ENCODE measurements at places on chromosomes 2 and 18. TPM values are rescaled to one million over a fixed set of nuclear protein-coding genes. Genes with fewer than 3 reads are reported as not detected.

- DNase-seq, result no peak
These were observed 1.1 kb upstream of the PREB start for GRCh38 chr2:27135478-27135955.

Gene KCNJ3
- total RNA-seq, result 22.8 TPM

- no peak for DNase-seq
These were observed 33.4 kb upstream of the SLC9A2 start for GRCh38 chr2:102585847-102586404.

GRCh38 chr2:233844836-233845235 lies 9.5 kb downstream of the HJURP start:
- DNase-seq, result no peak

Gene COLEC12
- 15.4 TPM for total RNA-seq

Gene PIK3C3
- 108 TPM for total RNA-seq

DNA sequence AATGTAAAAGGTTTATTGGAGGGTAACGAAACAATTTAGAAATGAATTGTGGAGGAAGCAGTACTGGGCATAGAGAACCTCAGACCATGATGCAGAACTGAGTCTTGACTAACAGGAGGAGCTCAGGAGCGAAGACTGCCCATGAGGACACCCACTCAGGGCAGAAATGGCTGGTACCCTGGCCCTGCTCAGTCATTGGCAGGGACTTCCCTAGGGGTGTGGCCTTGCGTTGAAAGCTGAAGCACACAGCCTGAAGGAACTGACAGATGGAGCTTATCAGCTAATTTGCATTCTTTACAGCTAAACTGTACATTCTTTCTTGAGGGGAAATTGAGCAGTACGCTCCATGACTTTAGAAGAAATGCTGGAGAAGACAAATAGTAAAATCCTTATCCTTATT lies 57.1 kb downstream of the PDK1 start:
- no peak for DNase-seq

Gene RAPGEF4
- total RNA-seq, result 23.4 TPM

Gene TMEM17
- 6.4 TPM for total RNA-seq

GRCh38 chr2:220374282-220374681 lies 746.9 kb downstream of the SLC4A3 start:
- no peak for DNase-seq

DNA sequence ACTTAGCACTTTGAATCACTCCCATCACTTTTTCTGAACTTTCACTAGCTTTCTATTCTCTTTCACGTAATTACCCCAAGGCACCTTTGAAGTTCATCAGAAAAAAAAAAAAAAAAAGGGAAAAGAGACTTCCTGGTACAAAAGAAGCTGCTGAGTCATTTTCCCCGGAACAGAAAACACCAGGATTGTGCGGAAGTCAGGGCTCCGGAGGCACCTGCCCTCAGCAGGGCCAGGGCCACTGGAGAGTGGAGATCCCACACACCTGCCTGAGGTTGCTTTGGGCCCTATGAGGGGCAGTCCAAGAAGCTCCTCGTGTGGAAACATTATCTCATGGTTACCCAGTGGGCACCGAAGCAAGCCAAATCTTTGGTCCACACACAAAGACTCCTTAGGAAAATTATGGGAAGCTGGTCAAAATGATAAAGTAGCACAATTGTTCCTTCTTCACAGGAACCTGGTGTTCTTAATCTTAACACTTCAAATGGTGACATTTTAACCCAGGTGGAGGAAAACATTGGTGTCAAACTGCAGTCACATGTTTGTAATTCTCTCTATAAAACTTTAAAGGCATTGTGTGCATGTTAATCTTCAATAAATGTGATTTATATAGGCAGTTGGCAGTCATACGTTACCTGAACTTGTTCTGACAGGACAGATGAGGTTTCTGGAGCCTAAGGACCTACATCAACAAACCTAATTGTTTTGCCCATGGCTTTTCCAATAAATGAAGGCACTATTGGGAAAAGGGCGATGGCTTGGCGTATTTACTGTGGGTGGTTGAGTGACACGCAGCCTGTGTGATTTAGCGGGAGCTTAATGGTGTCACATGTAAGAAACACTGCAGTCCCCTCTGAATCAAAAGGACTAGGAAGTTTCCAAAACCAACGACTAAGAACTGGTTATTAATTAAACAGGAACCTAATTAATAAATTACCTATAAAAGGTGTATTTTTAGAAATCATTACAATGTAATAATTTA lies 23.4 kb upstream of the FAM110C start:
- DNase-seq, result no peak

DNA sequence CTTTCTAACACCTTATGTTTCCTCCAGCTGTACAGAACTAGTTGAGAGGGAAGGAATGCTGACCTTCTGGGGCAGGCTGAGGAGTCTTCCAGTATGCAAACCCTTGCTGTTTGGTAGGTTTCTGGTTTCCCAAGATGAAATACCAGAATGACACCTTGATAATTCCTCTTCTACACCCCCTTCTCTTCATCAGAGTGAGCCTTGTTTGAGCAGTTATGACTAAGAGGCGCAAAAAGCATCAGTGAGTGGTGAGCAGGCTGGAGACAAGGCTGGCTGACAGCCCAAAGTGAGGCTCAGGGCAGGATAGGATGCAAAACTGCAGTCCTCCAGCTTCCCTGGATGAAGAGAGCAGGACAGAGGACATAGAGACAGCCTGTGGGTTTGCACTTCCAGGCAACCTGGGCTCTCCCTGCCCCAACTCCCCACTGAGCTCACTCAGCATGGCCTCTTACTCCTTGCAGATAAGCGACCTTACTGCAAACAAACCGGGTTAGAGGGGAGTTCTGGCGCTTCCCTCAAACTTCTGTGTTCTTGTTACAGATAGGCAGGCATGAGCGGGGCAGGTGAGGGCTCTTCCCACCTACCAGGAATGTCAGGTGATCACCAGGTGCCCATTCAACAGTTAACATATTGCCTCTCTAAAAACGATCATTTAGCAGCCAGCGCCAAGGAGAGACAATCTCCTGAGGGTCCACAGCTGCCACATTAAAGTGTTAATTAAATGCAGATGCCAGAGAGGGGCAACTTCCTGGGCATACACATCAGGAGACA lies 5.4 kb downstream of the MPPE1 start:
- peak; percentile 8 for DNase-seq

DNA sequence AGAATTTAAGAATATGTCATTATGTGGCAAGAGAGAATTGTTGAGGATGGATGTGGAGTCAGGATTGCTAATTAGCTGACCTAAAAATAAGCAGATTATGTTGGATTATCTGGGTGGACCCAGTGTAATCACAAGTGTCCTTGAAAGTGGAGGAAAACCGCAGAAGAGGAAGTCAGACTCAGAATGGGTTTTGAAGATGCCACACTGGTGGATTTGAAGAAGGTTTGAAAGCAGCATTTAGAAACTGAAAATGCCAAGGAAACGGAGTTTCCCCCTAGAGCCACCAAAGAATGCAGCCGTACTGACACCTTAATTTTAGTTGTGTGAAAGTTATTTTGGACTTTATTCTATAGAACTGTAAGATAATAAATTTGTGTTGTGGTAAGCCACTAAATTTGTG lies 41.6 kb upstream of the DPP10 start:
- DNase-seq, result no peak

DNA sequence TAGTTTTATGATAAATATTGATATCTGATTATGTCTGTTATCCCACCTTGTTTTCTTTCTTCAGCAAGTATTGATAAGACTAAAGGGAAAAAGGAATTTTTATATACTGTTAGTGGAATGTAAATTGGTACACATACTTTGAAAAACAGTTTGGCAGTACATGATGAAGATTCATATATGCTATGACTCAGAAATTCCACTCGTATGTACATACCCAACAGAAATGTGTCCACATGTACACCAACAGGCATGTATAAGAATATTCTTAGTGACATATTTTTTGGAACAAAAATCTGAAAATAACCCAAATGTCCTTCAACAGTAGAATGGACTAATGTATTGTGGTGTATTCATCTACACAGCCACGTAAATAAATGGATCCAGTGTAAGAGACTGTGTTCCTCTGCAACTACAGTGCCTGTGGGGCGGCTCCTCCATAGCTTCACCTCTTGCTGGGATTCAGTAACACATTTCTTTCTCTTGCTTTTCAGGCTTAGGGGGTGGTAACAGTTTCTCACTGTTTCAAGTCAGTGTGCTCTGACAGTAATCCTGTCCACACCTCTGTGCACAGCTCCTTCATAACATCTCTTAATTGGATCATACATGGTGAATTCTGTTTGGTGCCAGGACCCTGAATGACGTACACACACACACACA lies 35.5 kb upstream of the ALMS1 start:
- DNase-seq, result no peak

Gene LYPD6
- 14.3 TPM for total RNA-seq

- DNase-seq, result no peak
These were observed 20.4 kb downstream of the ADI1 start for GRCh38 chr2:3498783-3499394.

Gene GCG
- total RNA-seq, result not detected

- DNase-seq, result peak; percentile 26
These were observed 38.6 kb upstream of the POLE4 start for GRCh38 chr2:74919827-74920226.

Gene EFHD1
- 1.1 TPM for total RNA-seq

Gene TRIM43
- total RNA-seq, result not detected

DNA sequence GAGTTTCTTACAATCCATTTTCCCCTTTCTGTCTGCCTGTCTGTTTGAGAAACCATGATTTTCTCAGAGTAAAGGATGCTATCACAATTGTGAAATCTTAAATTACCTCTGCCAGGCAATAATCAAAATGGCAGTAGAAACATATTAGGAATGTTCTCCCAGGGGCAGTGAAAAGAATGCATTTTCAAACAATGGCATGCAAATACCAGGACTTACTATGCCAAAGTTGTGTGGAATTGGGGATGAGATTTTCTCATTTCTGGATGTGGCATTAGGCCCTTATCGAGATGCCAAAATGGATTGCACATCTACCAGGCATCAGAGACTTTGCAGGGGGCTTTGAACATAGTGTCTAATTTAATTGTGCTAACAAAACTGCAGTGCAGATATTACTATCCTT lies 821.4 kb downstream of the RNF144A start:
- DNase-seq, result no peak

Gene CNNM4
- total RNA-seq, result 8.1 TPM

- DNase-seq, result no peak
These were observed 20.0 kb downstream of the DAPL1 start for GRCh38 chr2:158815166-158815565.

GRCh38 chr2:176493226-176493825 lies 224.1 kb downstream of the MTX2 start:
- DNase-seq, result peak; percentile 6

DNA sequence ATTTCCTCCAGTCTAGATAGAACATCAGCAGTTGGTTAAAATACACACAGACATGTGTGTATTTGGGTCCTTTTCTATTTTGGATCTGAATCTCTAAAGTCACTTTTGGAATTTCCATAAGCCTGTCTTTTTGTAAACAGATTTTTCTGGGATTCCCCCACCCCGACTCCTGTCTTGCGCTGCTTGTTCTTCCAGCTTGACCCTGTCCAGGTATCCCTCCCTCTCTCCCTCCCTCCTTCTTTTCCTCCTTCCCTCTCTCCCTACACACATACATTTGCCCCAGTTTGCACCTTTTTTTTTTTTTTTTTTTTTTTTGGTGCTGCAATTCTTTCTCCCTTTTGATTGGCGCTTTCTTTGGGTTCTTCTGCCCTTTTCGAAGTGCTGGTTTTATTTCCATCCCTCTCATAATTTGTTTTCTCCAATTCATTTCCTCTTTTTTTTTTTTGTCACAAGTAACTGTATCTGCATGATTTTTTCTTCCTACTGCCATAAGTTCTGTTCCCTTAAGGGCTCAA lies 114.8 kb upstream of the SERTAD2 start:
- DNase-seq, result no peak

DNA sequence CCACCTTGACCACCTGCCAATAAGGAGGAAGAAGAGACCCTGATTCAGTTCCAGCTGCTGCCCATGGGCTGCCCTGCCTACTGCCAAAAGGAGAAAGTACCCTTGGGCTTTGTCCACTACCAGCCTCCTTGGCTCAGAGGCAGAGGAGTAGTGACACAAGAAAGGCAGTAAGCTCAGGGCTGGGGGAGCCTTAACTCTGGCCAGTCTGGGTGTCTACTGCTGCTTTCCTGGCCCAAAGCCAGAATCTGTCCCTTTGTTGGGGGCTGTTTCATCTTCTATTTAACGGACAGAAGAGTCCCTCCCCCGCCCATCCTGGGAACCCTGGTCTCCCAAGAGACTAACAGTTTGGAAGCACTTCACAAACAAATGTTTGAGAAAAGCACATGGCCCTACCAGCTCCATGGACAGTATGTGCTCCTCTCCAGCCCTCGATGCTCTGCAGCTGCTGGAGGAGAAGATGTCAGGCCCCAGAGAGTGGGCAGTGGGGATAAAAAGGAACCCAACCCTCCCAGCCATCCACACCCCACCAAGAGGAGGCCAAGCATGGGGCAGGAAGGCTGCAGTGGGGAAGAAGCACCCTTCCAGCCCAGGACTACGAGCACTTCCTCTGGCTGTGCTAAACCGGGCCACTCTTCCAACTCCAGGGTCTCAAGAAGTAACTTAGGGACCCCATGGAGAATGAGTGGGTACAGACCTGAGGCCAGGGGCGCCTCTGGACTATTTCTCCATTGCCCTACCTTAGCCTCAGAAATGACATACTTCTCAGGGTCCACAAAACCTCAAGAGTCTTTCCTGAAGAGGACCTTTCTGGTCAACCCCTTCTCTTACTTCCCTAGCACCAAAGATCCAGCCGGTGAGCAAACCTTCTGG lies 1.2 kb downstream of the ATG9A start:
- no peak for DNase-seq

- no peak for DNase-seq
These were observed 16.3 kb downstream of the MFSD2B start for GRCh38 chr2:24026233-24026632.

DNA sequence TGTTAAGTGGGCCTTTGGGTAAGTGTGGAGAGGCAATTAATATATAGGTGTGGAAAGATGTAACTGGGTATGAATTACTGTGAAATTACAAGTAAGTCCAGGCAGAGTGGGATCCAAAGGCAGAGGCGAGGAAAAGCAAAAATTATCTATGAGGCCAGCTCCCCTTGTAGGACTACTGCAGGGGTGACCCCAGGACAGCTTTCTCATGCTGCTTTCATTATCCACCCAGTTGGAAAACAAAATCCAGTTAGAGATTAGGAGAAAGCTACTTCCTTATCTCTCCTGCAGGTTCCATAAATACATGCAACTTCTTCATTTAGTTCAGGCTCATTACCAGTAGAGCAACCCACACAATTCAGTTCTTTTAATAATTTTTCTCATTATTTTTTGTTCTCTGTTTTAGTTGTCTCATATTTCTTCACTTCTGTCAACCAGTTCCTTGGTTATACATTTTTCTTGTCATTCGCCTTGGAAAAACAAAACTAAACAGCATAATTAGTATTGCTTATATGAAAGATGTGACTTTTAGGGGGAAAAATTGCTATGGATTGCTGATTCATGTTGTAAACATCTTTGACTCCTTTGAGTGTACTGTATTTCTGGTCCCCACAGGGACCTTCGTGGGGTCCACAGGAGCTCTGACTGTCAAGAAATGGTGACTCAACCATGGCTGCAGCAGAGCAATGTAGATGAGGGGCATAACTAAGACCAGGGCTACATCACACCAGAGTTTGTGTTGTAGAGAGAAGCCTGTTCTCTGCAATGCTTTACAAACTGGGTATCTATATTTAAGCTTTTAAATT lies 110.4 kb upstream of the PARD3B start:
- no peak for DNase-seq
